Mesothelial cell of epicardium (in vitro differentiated cells): ENCODE measurements at places on chromosomes 5 and 9. TPM values are rescaled to one million over a fixed set of nuclear protein-coding genes. Genes with fewer than 3 reads are reported as not detected.

The SLC22A4 gene
- 2.1 to 2.4 TPM (median 2.2 TPM) in 3 replicates for total RNA-seq

The C5orf52 gene
- total RNA-seq: not detected in 3 replicates

DNA sequence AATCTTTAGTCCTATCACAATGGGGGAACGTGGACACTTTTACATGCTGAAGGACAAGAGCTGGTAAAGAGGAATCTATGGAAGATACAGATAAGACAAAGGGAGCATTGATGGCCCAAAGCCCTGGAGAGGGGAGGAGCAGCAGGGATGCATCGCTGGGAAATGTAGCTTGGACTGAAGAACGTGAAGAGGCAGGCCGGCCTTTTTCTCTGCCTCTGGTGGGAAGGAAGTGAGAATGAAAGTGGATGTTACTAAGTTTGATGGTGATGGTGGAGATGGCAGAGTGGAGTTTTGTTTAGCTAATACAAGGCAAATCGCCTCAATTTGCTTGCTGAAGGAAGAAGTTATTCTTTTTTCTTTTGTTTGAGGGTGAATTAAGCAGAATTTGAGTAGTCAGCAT, 124.6 kb upstream of the TAF11L2 start:
- H3K4me3 ChIP-seq: no peak overlapping the region
- DNase-seq: no peak
- no peaks in the 10 kb centered on the region for H3K27me3 ChIP-seq
- H3K4me1 ChIP-seq: peaks cover 27% of the 10 kb centered on the region
- H3K27ac ChIP-seq: no peak overlapping the region
- no peaks in the 10 kb centered on the region for H3K36me3 ChIP-seq

- DNase-seq: no peak
- H3K4me3 ChIP-seq: no peak overlapping the region
- H3K4me1 ChIP-seq: no peaks in the 10 kb centered on the region
- H3K27me3 ChIP-seq: no peaks in the 10 kb centered on the region
These were observed 9.1 kb downstream of the ZDHHC12 start for GRCh38 chr9:128714586-128715435.

GRCh38 chr5:171578829-171579491, 159.5 kb downstream of the FGF18 start:
- no peak overlapping the region for H3K27ac ChIP-seq
- DNase-seq: no peak
